ENCODE measurements at places on chromosomes 2 and 18.
A peak's percentile ranks its signal among the peaks of the same experiment; 100 is the strongest.

DNA sequence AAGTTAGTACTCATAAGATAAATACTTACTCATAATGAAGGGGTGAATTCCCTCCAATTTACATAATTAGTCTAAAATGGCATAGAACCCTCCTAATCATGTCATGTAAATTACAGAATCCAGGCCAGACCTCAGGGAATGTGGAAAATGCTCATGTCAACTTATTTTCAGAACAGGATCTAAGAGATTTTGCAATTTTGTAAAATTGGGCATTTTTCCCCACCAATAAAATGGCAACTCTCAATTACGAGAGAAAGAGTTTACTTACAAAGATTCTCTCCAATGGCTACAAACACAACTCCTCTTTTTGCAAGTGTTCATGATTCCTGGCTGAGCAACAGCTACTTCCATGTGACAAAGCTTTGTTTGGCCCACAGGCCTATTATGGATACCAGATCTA is 33.8 kb upstream of the SP5 start:
- DNase-seq, result peak; percentile 12

- no peak for DNase-seq
Observed at GRCh38 chr2:232088771-232089170, 127.3 kb downstream of the DIS3L2 start.

DNA sequence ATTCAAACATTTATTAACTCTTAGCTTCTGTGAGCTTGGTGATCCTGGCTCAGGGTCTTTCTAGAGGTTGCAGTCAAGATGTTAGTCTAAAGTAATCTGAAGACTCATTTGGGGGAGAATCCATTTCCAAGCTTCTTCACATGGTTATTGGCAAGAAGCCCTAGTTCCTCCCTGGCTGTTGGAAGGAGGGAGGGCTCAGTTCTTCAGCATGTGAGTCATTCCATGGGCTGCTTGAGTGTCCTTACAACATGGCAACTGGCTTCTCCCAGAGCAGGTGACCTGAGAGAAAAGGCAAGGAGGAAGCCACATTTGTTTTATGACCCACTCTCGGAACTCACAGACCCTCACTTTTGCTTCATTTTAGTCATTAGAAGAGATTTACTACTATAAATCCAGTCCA is 10.6 kb upstream of the C2orf74 start:
- no peak for DNase-seq

- DNase-seq, result no peak
Observed at GRCh38 chr2:158989165-158989564, 20.7 kb downstream of the TANC1 start.

GRCh38 chr2:54483426-54483825 is 27.3 kb downstream of the SPTBN1 start:
- peak; percentile 10 for DNase-seq

- no peak for DNase-seq
Observed at GRCh38 chr2:34785206-34785785, 1186.2 kb upstream of the FAM98A start.

- peak; percentile 89 for DNase-seq
Observed at GRCh38 chr2:61888267-61889055, at the start of gene CCT4. Gene CCT4, minus strand, starts transcription at chr2:61888656. Its CDS starts 149 bp downstream, at chr2:61888507.

DNA sequence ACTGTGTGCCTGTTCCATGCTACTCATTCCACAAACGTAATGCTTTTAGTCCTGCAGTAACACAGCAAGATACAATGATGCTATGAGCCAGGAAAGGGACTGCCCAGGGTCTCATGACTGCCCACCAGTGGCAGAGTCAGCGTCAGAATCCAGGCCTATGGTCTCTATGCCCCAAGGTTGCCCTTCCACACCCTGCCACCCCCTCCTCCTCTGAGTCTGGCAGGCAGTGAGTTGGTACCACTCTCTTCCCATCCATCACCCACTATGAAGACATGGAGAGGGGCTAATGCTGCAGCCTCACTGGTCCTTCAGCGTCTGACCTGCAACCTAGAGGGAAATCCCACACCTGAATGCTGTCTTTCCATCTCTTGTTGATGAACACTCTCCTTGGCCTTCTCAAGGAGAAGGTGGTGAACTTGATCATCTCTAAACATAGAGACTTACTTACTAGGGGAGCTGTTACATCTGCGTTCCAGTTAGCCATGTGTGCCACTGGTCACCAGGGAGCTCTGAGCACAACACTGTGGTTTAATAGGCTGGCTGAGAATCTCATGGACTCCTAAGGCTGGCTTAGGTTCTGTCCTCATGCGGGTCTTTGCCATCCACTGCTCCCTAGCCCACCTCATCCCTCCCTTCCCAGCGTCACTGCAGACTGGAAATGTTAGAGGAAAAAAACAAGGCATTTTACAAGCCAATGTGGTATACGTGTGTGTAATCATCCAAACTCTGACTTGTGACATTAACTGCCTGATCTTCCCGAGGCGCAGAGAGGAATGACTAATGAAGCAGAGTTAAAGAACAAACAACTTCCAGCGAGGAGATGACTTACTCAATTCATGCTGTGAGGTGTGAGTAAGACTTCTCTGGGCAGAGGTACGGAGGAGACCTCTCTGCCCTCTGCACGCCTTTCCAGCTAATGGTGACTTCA is 28.8 kb downstream of the STEAP3 start:
- DNase-seq, result no peak

DNA sequence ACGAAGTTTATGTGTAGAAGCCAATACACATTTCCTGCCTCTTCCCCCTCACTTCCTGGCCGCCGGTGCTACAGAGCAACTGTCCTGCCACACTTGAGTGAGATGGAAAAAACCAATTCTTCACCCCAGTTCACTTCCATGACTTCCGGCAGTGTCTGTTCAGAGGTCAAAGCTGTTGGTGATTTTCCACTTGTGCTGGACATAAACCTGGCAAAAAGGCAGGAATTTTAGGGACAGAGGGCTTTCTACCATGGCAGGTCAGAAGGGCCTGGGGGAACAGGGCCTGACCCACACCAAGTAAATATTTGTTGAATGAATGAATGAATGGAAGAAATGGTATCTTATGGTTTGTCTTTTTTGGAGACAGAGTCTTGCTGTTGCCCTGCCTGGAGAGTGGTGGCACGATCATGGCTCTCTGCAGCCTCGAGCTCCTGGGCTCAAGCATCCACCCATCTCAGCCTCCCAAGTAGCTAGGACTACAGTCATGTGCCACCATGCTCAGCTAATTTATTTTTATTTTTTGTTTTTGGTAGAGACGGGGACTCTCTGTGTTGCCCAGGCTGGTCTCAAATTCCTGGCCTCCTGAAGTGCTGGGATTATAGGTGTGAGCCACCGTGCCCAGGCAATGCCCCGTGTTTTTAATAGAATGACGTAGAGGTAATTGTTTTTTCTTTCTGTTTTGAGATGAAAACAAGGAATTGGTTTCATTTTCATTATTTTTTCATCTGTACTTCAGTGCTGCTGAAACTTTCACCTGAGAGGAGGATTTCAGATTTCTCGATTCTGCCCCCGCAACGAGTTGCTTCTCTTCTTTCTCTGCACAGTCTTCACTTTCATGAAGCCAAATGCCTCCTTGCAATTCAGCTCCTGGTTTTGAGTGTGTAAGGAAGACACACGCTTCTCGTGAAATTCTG is 48.0 kb upstream of the LPIN2 start:
- no peak for DNase-seq

DNA sequence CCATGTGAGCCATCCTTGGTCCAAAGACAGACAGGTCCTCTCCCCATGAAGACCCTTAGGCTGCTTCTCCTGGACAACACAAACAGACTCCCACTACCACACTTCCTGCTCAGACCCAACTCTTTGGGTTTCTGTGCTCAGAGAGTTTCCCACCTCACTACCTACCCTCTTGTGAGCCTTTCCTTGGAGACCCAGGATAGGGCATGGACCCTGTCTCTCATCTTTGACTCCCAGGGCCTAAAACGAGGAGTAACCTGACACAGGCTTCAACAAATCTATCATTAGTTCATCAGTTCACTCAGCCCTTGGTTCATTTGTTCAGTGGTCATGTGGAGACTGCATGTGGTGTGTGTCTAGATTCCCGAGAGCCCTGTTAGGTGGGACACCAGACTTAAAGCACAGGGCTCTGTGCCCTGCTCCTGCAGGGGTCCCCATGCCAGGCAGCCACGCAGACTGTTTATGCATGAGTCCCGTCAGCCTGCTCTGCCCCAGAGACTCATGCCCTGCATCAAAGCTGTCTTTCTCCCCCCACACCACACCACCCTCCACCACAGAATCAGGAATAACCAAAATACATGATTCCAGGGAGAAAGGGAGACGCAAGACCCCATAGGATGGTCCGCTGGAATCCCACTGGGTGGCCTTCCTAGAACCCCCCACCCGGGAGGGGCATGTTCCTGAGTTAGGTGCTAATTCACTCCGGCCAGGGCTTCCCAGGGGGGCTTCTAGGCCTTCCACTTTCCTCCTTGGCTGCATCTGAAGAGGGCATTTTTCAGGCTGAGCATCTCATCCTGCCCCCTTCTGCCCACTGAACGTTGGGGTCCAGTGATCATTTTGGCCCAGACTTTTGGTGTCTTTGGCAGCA is 100.2 kb upstream of the TEX51 start:
- no peak for DNase-seq

DNA sequence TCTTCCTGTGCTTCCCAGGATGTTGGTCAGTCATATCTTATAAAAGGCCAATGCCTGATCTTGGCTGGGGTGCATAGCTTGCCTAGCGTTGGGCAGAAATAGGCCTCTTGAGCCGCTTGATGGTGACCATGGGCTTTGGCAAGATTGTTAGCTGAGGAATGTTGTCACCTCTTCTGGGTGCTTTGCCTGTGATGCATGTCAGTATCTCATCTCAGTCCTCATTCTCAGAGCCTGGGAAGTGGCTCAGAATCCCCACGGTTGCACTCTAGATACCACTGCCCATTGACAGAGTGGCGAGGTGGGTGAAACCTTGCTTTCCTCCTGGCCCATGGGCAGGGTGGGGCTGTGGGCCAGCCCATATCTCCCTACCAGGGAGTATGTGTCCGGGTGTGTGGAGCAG is 79.2 kb upstream of the MGAT5 start:
- no peak for DNase-seq

- no peak for DNase-seq
Observed at GRCh38 chr2:187586011-187586641, 31.9 kb upstream of the TFPI start.

DNA sequence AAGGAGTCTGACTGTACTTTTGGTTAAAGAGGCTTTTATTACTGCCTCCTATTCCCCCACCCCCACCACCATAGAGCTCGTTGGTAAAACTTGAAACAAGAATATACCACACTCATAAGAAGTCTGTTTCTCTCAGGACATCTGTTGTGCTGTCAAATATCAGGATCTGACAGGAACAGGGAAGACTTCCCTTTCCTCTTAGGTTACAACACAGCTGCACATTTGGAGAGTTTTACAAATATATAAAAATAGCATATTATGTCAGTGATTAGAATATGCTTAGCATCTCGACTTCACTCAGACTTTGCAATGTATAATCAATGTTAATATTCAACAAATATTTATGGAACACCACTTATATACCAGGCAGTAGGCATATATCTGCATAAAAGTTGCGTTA is 439.6 kb upstream of the REG3G start:
- DNase-seq, result no peak

DNA sequence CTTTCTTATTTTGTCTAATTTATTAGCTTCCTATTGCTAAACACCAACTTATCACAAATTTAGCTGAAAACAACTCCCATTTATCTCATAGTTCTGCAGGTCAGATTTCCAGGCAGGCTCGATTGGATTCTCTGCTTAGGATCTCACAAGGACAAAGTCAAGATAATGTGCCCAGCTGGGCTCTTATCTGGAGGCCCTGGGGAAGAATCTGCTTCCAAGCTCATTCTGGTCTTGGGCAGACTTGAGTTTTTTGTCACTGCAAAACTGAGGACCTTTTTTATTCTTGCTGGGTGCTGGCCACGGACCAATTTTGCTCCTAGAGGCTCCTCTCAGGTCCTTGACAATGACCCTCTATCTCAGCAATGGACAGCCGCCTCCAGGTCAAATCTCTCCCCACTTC is 215.5 kb downstream of the TRIB2 start:
- no peak for DNase-seq

- no peak for DNase-seq
Observed at GRCh38 chr2:139099721-139100120, 319.5 kb upstream of the NXPH2 start.

GRCh38 chr2:104854498-104855220 is 744 bp downstream of the POU3F3 start:
- no peak for DNase-seq

DNA sequence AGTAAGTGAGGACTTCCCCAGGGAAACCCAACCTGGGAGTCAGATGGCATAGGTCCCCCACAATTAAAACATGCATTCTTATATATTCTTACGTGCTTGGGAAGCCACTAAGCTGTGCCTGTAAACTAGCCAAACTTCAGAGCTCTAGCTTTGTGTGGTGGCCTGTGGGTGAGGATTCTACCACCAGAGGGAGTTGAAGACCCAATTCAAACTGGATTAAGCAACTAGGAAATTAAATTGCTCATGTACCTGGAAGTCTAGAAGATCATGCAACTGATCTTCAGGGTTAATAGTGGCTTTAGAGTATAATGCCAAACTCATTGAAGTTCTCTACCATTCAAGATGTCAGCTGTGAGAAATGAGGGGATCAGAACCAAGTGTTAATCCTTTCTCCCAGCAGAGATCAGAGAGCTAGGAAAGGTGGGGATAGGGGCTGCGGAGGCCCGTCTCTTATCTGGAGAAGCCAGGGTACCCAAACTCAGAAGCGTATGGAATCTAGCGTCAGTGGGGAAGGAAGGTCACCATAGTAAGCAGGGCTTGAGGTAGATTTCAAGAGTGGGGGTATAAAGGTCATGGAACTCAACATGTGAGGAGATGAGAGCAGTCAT is 53.2 kb upstream of the CCDC85A start:
- peak; percentile 57 for DNase-seq

- DNase-seq, result peak; percentile 51
Observed at GRCh38 chr2:220394433-220394832, 767.0 kb downstream of the SLC4A3 start.

- no peak for DNase-seq
Observed at GRCh38 chr2:98253461-98254070, 92.7 kb upstream of the CNGA3 start.

GRCh38 chr2:97355887-97356286 is 233.8 kb downstream of the ANKRD36B start:
- DNase-seq, result no peak

- peak; percentile 46 for DNase-seq
Observed at GRCh38 chr2:96875498-96876268, 5.8 kb upstream of the SEMA4C start.

DNA sequence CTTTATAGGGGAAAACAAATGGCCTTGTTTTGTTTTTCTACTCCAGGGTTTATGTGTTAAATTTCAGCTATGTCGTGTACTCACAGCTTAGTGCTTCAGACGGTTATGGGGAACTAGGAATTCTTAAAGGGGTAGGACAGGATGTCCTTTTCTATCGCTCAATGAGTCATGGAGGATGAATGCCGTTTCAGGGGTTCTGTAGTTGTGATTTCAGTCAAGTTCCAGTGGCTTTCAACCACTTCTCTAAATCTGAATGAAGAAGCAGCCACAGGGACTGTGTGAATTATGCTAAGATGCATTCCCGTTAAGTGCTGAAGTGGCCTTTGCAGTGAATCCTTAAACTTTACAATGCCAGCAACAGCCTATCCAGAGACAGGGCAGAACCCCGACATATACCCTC is 1231.7 kb upstream of the ZEB2 start:
- DNase-seq, result no peak

- peak; percentile 4 for DNase-seq
Observed at GRCh38 chr2:235238537-235238936, 255.3 kb upstream of the AGAP1 start.

All from NCI-H69 (cell line).